ENCODE measurements at places on chromosomes 3 and 15. TPM values are rescaled to one million over a fixed set of nuclear protein-coding genes. Genes with fewer than 3 reads are reported as not detected.
A peak's percentile ranks its signal among the peaks of the same experiment; 100 is the strongest.

The JMJD7 gene
- total RNA-seq = 12.1 TPM

DNA sequence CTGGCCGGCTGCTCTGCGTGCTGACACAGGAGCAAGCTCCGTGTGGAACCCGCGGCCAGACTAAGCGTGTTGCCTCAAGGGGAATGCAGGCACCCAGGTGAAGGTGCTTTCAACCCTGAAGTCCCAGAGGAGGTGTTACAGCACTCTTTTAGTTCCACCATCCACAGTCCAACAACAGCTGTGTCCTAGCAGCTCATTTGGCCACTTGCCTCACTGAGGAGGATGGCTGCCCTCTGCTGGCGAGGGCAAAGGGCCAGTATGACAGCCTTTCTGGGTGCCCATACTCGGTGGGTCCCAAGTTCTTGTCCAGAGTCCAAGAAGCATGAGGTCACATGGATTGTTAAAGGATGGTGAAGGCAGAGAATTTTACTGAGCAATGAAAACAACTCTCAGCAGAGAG, 87.8 kb downstream of the C3orf85 start:
- H3K4me3 ChIP-seq = no peak overlapping the region
- H3K27ac ChIP-seq = no peak overlapping the region
- H3K27me3 ChIP-seq = no peaks in the 10 kb centered on the region
- DNase-seq = no peak

DNA sequence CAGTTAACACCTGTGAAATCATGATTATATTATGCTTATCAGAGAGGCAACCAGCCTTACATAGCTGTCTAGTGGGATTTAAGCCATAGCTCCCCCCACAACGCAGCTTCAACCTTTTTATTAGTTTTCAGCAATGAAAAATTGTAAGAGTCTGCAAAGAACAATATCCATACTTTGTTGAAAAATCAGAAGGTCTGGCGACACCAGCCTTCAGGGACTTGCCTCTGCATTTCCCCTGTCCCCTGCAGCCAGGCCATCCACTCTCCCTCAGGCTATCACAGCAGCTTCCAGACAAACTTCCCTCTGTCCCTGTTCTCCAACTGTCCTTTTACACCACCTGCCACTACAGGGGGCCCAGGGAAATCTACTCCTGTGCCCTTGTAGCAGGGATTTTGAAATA, 59.9 kb downstream of the SSUH2 start:
- no peak for DNase-seq
- no peaks in the 10 kb centered on the region for H3K27me3 ChIP-seq
- H3K4me3 ChIP-seq = no peak overlapping the region
- no peak overlapping the region for H3K27ac ChIP-seq

DNA sequence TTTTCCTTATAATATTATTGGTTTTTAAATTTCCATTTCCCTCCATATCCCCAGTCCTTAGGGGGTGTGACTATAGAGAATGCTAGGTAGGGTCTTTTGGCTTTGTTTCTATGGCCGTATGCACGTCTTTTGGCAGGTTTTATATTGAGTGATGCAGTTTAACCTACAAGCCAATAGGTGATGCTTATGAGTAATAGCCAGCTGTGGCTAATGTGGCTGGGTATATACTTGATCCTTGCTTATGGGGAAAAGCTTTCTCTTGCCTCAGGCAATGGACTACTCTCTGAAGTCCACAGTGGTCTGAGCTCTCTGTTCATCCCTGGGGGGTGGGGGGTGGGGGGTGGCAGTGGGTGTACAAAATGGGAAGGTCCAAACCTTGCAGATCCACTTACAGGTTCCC, 223.9 kb downstream of the MFSD1 start:
- no peak overlapping the region for H3K27ac ChIP-seq
- H3K4me1 ChIP-seq = no peaks in the 10 kb centered on the region
- H3K4me3 ChIP-seq = no peak overlapping the region
- H3K27me3 ChIP-seq = no peaks in the 10 kb centered on the region
- H3K36me3 ChIP-seq = no peaks in the 10 kb centered on the region
- no peak for DNase-seq

DNA sequence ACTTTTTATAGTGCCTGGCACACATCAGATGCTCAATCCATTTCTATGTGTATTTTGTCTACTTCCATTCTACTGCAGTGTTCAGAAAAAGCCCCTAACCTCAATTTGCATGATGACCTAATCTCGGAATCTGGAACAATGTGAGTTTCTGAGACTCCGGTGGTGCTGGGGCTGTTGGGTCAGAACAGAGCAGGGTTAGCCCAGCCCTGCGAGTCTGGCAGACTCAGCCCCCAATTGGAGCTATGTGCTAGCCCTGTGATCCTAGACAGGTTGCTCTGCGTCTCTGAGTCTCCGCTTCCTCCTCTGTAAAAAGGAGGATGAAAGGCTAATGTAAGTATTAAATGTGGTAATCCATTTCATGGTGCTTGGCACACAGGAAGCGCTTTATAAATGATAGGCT, 95.0 kb upstream of the ICE2 start:
- DNase-seq = no peak
- H3K27ac ChIP-seq = no peak overlapping the region
- peaks cover 49% of the 10 kb centered on the region for H3K4me1 ChIP-seq
- no peaks in the 10 kb centered on the region for H3K27me3 ChIP-seq

The CHRNA7 gene
- total RNA-seq = 0.60 TPM

GRCh38 chr3:71066849-71067261, 516.7 kb downstream of the FOXP1 start:
- peak overlapping the region; percentile 77 for H3K4me3 ChIP-seq
- H3K36me3 ChIP-seq = no peaks in the 10 kb centered on the region
- peak overlapping the region; percentile 96 for H3K27ac ChIP-seq

The EXD1 gene
- not detected for total RNA-seq

The FAM131A gene
- total RNA-seq = 30.2 TPM

DNA sequence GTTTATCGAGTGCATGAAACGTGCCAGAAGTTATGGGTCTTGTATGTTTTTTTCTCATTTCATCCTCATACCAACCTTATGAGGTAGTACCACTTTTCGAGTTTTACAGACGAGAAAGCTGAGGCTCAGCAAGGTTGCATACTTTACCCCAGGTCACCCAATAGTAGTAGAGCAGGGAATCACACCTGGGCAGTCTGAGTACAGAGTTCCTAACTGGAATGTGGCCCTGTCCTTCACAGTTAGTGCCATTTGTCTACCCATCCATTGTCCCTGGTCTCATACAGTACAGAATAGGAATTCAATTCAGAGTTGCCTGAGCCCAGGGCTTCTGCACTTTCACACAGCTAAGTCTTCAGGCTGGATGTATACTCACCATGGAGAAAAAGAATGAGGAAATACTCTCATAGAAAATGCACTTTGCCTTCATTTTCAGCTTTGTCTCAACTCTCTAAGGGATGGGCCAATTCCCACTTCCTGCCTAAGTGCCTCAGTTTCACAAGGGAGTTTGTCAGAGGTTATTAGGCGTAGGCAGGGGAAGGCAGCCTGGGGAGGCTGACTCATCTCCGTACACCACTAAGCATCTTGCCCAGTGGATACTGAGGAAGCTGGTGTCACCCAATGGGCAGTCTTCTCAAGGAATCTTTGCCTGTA, 93.2 kb downstream of the TMEM212 start:
- no peaks in the 10 kb centered on the region for H3K27me3 ChIP-seq
- no peak overlapping the region for H3K27ac ChIP-seq
- H3K36me3 ChIP-seq = no peaks in the 10 kb centered on the region
- no peak overlapping the region for H3K4me3 ChIP-seq
- no peaks in the 10 kb centered on the region for H3K4me1 ChIP-seq

DNA sequence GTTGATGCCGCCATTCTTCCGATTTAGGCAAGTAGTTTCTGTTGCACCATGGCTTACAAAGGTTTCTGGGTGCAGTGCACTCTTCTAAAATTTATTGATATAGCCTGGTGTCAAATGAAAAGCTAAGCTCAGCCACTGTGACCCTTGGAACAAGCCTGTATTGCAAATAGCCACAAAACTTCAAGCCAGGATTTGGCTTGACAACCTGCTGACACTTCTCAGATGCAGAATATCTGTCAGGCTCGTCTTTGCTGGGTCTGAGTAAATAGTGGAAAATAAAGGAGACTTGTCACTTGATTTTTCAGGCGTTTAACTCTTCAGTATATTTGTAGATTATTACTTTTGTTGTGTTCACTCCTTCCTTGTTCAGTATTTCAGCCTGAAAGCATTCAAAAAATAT, 871.8 kb downstream of the OTOL1 start:
- DNase-seq = no peak
- no peaks in the 10 kb centered on the region for H3K36me3 ChIP-seq
- H3K4me3 ChIP-seq = no peak overlapping the region
- H3K27ac ChIP-seq = peak overlapping the region; percentile 30
- H3K4me1 ChIP-seq = peaks cover 41% of the 10 kb centered on the region
- H3K27me3 ChIP-seq = no peaks in the 10 kb centered on the region

- peaks cover 14% of the 10 kb centered on the region for H3K4me1 ChIP-seq
- no peaks in the 10 kb centered on the region for H3K36me3 ChIP-seq
- DNase-seq = no peak
- H3K27ac ChIP-seq = no peak overlapping the region
These were observed 35.0 kb upstream of the CAPN7 start for GRCh38 chr3:15171096-15171495.

The INKA1 gene
- total RNA-seq = 2.3 TPM

DNA sequence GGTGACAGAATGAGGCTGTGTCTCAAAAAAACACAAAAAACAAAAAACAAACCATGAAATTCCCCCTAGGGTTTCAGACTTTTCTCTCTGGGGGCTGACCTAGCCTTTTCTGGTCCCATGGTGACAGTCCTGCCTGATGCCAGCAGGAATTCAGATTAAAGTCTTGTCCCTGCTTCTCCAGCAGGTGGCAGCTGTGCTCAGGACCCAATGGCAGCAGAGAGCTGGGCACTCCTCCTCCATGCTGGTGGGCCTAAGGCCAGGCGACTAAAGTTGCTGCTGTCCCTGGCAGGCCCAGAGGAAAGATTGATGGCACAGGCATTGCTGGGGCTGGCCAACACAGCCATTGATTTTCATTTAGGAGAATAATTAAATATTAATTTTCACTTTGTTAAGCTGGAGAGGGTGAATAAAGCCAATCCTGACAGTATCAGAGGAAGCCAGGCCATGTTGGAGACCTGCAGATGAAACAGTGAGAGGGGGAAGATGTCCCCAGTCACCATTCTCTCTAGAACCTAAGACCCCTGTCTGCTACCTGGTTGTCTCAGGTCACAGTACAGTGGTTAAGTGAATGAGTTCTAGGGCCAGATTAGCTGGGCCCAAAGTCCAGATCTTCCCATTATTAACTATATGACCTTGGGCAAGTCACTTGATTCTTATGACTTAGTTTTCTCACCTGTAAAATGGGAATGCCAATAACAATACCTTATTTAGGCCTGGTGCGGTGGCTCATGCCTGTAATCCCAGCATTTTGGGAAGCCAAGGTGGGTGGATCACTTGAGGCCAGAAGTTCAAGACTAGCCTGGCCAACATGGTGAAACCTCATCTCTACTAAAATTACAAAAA, 7.1 kb downstream of the CELF6 start:
- no peaks in the 10 kb centered on the region for H3K4me1 ChIP-seq
- H3K36me3 ChIP-seq = no peaks in the 10 kb centered on the region
- H3K27me3 ChIP-seq = no peaks in the 10 kb centered on the region
- no peak overlapping the region for H3K27ac ChIP-seq

GRCh38 chr15:98154863-98155262, 194.4 kb downstream of the ARRDC4 start:
- no peaks in the 10 kb centered on the region for H3K27me3 ChIP-seq
- no peak for DNase-seq
- H3K4me1 ChIP-seq = no peaks in the 10 kb centered on the region
- H3K27ac ChIP-seq = no peak overlapping the region

GRCh38 chr3:12246497-12247163, 42.2 kb upstream of the PPARG start:
- peaks cover 21% of the 10 kb centered on the region for H3K27me3 ChIP-seq
- H3K4me3 ChIP-seq = no peak overlapping the region
- no peaks in the 10 kb centered on the region for H3K4me1 ChIP-seq

DNA sequence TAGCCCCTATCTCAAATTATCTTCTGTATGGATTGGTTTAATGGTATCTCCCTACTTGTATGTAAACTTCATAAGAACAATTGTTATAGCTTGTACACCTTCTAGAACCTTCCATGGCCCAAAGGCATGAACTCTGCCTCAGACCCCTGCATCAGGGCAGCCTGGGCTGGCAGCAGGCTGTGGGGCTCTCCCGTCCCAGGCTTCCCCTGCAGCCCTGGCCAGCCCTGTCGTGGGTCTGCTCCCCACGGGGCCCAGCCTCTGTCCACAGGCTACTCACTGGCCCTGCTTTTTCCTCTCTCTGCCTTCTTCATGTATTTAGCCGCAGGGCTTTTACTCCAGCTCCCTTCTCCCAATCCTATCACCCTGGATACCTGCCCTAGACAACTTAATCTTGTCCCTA, 4.4 kb downstream of the SCN5A start:
- peaks cover 57% of the 10 kb centered on the region for H3K27me3 ChIP-seq
- peak overlapping the region; percentile 80 for H3K4me3 ChIP-seq
- H3K4me1 ChIP-seq = peaks cover 92% of the 10 kb centered on the region
- H3K36me3 ChIP-seq = no peaks in the 10 kb centered on the region
- peak overlapping the region; percentile 93 for H3K27ac ChIP-seq

DNA sequence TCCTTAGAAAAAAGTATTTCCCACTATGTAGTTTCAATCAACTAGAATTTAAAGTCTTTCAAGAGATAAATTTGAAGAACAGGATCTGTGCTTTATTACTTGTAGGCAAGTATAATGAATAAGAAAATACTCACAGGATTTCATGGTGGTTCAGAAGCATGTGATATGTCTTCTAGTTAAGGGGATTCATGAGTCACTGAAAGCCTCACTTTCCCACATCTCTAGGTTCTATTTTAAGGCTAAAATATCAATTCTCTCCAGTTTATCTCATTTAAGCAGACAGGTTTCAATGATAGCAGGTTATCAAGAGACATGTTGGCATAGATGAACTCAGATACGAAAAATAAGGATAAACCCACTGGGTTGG, 437.8 kb upstream of the BCHE start:
- H3K27ac ChIP-seq = no peak overlapping the region
- DNase-seq = no peak
- no peaks in the 10 kb centered on the region for H3K27me3 ChIP-seq
- H3K4me3 ChIP-seq = no peak overlapping the region

DNA sequence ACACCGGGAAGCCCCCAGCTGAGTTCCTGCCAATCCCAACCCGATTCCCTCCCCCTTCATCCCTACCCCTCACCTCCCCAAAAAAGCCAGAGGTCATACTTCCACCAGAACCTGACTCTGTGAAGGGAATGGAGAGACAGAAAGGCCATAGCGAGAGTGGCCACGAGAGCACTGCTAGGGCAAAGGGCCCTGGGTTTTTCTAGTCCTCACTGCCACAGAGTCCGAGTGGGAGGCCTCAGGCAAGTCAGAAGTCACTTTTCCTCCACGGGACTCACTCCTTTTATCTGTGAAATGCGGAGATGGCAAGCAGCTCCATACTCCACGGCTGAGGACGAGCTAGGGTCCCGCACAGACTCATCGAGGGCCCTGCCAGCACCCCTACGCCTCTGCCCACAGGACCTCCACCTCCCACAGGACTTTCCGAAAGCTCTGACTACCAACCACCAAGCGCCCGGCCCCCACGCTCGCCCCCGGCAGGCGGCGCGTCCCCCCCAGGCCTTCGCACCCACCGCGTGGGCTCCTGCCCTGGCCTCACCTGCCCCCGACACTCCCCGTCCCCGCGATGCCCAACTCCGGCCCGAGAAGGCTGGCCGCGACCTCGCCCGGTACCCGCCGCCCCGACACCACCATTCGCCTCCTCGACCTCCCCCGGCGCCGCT, 792 bp downstream of the ATP13A3 start:
- peak; percentile 31 for DNase-seq
- H3K4me1 ChIP-seq = peaks cover 50% of the 10 kb centered on the region
- no peaks in the 10 kb centered on the region for H3K36me3 ChIP-seq
- H3K27ac ChIP-seq = peak overlapping the region; percentile 89
- H3K27me3 ChIP-seq = no peaks in the 10 kb centered on the region
- peak overlapping the region; percentile 80 for H3K4me3 ChIP-seq

The OR5H15 gene
- total RNA-seq = not detected

- peak overlapping the region; percentile 89 for H3K27ac ChIP-seq
- DNase-seq = peak; percentile 74
- H3K4me1 ChIP-seq = peaks cover 59% of the 10 kb centered on the region
- H3K27me3 ChIP-seq = peaks cover 7% of the 10 kb centered on the region
- peaks cover 15% of the 10 kb centered on the region for H3K36me3 ChIP-seq
These were observed 1.3 kb upstream of the THBS1 start for GRCh38 chr15:39579487-39580116.

The CTDSPL gene
- 56.3 TPM for total RNA-seq
